ENCODE measurements at places on chromosomes 6 and 20.

- DNase-seq = peak; percentile 2
Observed at GRCh38 chr6:49453221-49453620, 9.8 kb downstream of the MMUT start.

GRCh38 chr20:17419479-17420041 is 111.6 kb downstream of the BFSP1 start:
- DNase-seq = no peak

GRCh38 chr20:4370851-4371250 is 350.9 kb upstream of the PRND start:
- no peak for DNase-seq

DNA sequence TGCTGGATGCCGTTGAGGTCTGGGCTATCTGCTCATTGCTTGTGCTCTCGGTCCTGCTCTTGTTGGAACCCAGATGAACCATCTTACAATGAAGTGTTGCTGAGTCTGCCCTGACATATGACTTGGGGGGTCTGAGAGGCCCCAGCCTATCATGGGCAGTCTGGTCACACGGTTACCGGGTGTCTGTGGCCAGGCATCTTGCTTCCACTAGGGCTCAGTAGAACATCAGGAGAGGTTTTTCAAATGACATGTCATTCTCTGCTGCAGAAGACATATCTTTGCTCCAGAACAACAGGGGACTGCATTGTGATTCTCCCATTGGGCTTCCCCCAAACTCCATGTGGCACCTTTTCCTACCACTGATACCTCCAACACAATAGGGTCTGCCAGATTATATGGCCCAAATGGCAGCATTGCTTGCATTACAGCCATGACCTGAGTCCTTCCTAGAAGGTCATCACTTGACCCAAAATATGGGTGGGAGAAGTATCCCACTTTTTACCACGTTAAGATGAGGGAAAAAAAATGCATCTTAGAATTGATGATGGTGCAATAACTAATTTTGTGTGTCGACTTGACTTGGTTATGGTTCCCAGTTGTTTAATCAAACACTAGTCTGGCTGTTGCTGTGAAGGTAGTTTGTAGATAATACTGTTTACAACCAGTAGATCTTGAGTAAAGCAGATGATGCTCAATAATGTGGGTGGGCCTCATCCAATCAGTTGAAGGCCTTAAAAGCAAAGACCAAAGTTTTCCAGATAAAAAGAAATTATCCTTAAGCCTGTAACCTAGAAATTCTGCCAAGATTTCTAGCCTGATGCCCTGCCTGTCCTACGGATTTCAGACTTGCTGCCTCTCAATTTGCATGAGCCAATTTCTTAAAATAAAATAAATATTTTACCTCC is 241.0 kb downstream of the QKI start:
- DNase-seq = no peak

DNA sequence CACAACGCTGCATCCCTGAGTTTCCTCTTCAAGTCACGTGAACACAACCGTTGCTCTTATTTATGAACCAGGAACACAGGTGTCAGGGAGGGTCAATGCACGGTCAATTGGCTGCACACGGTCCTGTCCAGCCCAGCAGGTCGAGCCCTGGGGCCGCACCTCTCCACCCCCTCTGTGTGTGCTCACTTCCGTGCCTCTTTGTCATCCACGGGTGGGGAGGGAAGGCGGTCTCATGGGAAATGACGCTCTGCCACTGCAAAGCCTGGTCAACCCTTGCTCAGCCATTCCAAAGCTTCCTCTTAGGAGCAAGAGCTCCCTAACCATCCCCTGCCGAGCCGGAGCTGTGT is 38.7 kb downstream of the DACT2 start:
- peak; percentile 38 for DNase-seq

DNA sequence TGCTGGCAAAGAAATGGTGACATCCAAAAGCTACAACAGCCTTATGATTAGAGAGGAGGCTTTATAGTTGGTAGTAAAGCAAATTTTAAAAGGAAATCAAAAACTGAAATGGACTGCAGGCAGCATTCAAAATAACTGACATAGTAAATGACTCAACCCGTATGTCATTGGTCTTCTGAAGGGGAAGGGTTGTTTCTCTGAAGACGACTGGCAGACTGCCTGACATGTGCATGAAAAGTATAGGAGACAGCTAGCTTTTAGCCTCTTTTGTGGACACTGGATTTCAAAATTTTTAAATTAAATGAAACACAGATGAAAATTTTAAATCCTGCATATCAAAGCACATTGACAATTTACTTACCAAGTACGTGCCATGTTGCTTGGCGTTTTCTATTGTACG is 90.7 kb downstream of the TRMT6 start:
- DNase-seq = no peak

GRCh38 chr20:50712771-50713656 is 18.4 kb upstream of the PARD6B start:
- DNase-seq = no peak

DNA sequence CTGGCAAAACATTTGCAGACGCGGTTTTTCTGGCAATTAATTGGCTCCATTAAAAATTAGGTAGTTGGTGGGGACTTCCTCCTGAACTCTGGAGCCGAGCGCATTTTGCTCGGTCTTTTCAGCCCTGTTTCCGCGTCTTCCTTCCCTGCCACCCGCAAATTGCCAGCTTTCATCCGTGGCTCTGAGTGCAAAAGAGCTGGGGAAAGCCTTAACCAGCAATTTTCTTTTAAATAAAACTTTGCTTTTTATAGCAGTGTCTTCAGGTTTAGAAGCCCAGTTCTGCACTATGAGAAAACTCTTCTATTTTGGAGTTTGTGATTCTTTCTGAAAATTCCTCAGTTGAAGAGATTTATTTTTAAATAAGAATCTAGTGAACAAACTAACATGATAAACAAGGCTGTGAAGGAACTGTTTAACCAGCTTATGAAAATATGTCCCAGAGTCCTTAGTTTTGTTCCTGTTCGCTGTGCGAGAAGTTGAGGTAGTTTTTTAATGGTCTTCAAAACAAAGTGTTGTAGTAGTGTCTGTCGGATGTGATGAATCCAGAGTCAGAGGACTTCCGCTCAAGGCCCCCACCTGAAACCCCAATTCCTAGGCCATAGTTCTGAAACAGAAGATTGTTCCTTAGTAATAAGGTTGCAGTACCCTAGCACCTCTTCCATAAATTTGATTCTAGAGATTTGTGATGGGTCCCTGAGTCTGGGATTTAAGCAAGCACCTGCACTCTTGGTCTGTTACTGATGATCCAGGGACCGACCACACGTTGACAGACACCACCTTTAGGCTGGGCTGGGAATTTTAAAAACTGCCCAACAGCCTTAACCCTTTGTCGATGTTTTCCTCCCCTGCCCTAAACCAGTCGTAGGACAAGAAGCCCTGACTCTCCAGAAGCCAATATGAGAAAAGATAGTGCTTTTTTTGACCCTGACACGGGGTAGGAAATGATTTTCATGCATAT is 950 bp downstream of the KCTD20 start:
- DNase-seq = peak; percentile 56

- no peak for DNase-seq
Observed at GRCh38 chr20:3687655-3688054, 5.8 kb upstream of the ADAM33 start.

DNA sequence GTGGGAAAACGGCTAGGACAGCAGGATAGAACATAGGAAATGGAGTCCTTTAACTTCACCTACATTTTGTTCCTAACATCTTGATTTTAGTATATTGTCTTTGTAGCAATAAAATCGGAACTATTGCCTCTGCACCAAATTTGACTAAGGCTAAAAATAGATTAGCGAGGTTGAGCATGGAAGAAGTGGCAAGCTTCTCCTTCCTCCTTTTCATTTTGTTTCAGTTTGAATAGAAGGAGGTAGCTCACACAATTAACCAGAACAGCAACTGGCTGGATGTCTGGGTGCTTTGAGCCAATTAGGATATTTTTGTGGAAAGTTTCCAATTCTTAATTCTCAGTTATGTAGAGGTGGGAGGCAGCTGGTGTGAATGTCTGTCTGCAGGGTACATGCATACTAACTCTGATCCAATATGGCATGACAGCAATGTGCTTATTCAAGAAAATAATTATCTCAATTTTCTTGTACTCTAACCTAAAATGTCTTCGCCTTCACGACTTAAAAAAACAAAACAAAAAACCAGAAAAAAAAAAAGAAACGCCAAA is 3.1 kb upstream of the HECA start:
- DNase-seq = no peak

GRCh38 chr20:11849270-11849915 is 68.3 kb upstream of the BTBD3 start:
- DNase-seq = no peak

GRCh38 chr20:3995067-3995748 is 20.1 kb downstream of the RNF24 start:
- peak; percentile 37 for DNase-seq

- DNase-seq = no peak
Observed at GRCh38 chr6:3843379-3844096, 5.6 kb upstream of the FAM50B start.

DNA sequence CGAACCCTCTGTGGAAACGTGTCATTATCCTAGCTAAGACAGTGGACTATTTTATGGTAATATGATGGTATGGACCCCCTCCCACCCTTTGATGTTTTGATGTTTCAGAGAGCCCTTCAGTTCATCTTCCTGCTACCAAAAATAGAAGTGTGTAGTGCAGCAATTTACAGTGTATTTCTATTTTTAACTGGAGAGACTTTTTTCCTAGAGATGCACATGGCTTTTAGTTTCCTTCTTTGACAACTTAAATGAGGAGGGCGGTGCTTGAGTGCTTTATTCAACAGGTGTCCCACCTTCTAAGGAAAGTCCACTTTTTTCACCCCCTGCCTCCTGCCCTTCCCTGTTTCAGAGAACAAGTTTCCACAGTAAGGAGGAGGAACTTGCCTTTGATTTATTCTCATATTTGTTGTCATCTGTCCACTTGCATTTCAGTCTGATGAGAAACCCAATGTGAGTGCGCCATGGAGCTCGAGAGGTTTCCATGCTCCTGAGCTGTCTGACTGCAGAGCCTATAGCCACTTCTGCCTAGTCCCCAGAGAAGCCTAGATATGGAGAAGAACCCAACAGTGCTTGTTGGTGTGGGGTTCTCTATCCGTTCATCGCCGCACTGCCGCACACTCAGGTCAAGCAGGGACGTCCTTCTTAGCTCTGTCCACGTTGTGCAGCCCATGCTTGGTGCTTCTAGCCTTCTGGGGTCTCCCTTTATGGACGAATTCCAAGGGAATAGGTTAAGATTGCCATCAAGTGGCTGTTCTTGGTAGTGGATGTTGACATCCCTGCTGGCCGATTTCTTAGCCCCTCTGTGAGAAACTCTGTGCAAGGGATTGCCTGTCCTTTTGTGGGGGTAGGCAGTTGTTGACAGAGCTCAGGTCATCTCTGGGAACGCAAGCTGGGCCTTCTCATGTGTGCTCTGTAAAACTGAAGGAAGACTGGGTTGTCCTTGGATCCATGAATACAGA is 144.2 kb downstream of the JARID2 start:
- DNase-seq = peak; percentile 52

GRCh38 chr6:35370124-35370741 is 27.9 kb downstream of the PPARD start:
- peak; percentile 16 for DNase-seq

All from Caki2 (cell line).